ENCODE measurements at places on chromosomes 11 and 22. TPM values are rescaled to one million over a fixed set of nuclear protein-coding genes. Genes with fewer than 3 reads are reported as not detected.

The OR56A3 gene
- not detected for total RNA-seq

The MIOX gene
- not detected for total RNA-seq

The SCUBE1 gene
- total RNA-seq: 21.2 TPM

The BUD13 gene
- total RNA-seq: 15.4 TPM

The ARHGAP20 gene
- 66.6 TPM for total RNA-seq

The PKNOX2 gene
- 5.3 TPM for total RNA-seq

The CRYBB2 gene
- total RNA-seq: not detected

Data from occipital lobe (tissue), 3 donors.